ENCODE measurements at places on chromosomes 13 and 19.

GRCh38 chr13:93108111-93108601 is 118.5 kb upstream of the GPC6 start:
- DNase-seq = no peak

DNA sequence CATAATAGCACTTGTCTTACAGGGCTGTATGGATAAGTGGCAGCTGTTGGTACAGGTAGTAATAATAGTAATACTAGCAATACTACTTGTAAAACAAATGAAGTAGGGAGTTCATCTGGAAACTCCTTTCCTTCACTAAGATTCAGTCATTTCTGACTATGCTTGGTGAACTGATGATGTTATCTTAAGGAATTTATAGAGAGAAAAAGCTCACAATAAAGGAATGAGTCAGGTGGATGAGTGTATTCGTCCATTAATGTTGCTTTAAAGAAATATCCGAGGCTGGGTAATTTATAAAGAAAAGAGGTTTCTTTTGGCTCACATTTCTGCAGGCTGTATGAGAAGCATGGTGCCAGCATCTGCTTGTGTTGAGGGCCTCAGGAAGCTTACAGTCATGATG is 477.3 kb downstream of the KLF12 start:
- DNase-seq = no peak

GRCh38 chr13:78631077-78631476 is 27.7 kb upstream of the POU4F1 start:
- DNase-seq = no peak

- no peak for DNase-seq
Measured at GRCh38 chr19:543910-544608, at the start of gene GZMM. TSS of gene GZMM (plus strand) at chr19:544053. CDS start at chr19:544072, 19 bp downstream.

- no peak for DNase-seq
Measured at GRCh38 chr19:18985257-18985656, 44.2 kb upstream of the HOMER3 start.

GRCh38 chr19:13095393-13095784 is 7.3 kb downstream of the LYL1 start:
- DNase-seq = no peak

DNA sequence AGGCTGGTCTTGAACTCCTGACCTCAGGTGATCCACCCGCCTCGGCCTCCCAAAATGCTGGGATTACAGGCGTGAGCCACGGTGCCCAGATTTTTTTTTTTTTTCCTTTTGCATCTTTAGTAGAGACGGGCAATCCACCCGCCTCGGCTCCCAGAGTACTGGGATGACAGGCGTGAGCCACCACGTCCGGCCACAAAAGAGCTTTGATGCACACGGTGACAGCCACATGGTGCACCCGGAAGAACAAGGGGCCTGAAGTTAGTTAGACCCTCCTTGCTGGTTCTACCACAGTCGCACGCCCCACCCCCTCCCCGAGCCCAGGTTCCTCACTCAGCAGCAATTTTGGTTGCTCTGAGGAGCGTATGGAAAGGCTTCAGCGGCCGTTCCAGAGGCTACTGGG is 54.2 kb upstream of the USE1 start:
- DNase-seq = no peak

- DNase-seq = peak; percentile 94
Measured at GRCh38 chr13:25752957-25753551, 298.8 kb downstream of the SHISA2 start.

DNA sequence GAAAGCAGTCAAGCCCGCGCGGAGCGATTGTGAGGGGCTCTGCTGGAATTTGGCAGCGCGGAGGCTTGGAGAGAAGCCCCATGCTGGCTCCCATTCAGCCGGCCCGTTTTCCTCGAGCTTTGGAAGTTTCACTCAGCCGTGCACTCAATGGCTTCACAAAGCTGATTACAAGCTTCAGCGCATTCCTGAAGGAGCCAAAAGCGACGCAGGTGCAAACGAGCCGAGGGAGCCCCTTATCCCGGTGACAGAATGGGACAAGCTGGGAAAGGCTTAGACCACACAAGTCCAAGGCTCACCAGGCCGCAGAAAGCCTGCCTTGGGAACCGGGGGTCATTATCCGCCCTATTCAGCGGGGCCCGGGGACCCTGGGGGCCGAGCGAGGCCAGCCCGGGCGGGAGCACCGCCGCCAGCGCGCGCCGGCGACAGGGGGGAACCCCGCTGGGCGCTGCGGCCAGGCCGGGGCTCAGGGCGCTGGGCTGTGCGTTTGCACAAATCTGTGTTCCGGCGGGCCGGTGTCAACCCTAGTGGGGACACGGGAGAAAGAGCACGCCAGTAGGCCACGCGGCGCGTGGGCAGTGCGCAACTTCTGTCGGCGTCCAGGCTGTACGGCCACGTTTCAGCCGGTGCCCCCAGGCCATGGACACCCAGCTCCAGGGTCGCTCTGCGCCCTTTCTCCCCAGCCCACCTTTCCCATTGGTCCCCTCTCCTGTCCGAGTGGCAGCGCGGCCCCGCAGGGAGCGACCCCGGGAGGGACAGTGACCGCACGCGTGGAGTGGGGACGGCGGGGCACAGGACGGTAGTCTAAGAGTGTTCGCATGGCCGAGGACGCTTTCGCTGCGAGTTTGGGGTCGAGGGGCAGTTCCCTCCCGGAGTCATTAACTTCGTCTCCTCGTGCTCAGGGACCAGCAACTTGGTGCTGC is 37.3 kb downstream of the SOX1 start:
- DNase-seq = no peak

- peak; percentile 88 for DNase-seq
Measured at GRCh38 chr19:50147462-50148423, 15.3 kb downstream of the IZUMO2 start.

DNA sequence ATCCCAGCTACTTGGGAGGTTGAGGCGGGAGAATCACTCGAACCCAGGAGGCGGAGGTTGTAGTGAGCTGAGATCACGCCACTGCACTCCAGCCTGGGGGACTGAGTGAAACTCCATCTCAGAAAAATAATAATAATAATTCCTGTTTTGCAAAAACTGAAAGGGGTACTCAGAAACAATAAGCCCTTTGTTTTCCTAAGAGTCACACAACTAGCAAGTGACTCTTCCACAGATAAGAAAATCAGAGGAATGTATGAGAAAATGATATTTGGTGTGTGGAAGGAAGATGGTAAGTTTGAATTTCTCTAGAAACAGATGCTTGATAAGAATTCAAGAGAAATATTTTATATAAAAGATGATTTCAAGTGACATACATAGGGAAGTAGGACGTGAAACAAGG is 35.1 kb downstream of the SYDE1 start:
- no peak for DNase-seq

- DNase-seq = no peak
Measured at GRCh38 chr19:56980906-56981305, 138.9 kb upstream of the USP29 start.

- peak; percentile 43 for DNase-seq
Measured at GRCh38 chr13:52158629-52159158, 703 bp downstream of the NEK3 start.

GRCh38 chr13:46334035-46334822 is 52.8 kb downstream of the RUBCNL start:
- DNase-seq = no peak

DNA sequence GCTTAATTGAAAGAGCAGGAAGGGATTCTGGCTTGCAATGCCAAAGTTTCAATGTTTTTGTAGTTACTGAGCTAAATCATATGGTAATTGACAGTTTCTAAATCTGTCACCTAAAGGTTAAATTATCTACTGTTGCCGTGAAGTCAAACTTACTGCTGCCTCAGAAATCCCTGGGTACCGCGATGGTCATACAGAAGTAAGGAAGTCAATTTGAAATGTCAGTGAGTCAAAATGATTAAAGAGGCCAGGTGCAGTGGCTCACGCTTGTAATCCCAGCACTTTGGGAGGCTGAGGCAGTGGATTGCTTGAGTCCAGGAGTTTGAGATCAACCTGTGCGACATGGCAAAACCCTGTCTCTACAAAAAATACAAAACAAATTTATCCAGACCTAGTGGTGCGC is 48.8 kb upstream of the TPM4 start:
- no peak for DNase-seq

DNA sequence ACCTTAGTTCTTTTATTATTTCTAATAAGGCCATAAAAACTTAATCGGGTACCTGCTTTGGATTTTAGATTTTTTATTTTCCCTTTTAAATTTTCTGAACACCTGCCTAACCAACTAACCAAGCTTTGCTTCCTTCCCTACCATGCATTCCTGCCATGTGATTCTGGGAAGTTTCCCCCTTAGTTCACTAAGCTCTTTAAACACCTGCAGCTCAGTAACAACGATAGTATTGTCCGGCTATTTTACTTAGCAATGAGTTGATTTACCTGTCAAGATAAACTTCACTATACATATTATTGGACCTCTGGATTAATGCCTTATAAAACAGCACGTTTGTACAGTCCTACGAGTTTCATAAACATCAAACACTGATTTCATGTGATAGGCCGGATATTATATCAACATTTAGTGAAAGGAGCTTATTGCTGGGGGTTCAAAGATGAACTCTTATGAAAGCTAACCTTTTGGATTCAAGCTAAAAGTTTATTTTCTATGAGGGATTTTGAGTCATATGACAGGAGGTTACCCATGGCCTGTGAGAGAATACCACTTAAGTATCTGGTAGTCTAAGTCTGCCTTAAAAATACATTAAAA is 81.0 kb upstream of the STARD13 start:
- no peak for DNase-seq

GRCh38 chr19:7113233-7113632 is 43.7 kb downstream of the ZNF557 start:
- no peak for DNase-seq

GRCh38 chr19:52101866-52102562 is 6.4 kb upstream of the ZNF841 start:
- no peak for DNase-seq

DNA sequence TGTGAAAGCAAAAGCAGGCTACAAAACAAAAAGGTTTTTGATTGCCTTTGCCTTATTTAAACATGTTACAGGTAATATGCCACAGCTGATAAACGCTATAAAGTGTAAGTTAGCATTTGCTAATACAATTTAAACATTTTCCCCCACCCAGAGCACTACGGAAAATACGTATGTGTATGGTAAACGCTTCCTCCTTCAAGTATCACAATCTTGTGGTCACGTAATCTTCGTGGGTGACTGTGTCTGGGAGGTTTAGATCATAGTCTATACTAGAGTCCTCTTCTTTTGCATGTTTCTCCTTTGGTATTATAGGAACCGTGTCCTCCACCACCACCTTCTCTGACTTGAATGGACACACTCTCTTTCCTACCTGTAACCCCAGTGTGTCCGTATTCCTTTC is 38.1 kb upstream of the POSTN start:
- DNase-seq = no peak

DNA sequence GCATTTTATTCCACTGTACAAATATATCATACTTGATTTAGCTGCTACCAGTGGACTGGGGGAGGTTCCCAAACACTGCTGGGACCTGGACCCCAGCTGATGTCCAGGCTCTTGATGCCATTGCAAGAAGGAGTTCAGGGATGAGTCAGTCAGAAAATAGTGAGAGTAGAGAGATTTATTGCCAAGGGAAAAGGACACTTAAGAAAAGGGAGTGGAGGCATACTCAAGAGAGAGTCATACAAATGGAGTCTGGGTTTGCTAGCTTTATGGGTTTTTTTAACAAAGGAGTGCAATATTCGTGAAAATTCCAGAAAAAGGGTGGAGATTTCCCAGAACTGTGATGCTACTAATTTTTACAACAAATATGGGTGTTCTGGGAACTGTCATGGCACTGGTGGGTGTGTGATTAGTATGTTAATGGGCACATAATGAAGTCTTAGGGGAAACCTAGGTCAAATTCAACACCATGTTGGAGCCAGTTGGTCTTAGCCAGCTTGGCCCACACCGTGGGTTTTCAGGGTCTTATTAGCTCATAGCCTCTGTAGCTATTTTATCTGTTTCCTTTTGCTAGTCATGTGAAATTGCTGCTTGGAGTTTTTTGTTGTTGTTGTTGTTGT is 36.2 kb downstream of the GPC6 start:
- DNase-seq = peak; percentile 35

GRCh38 chr19:6292006-6292405 is 12.2 kb upstream of the MLLT1 start:
- no peak for DNase-seq

GRCh38 chr13:31797154-31797775 is 57.9 kb downstream of the RXFP2 start:
- peak; percentile 59 for DNase-seq

GRCh38 chr19:43695985-43696704 is 19.7 kb upstream of the IRGC start:
- DNase-seq = no peak

DNA sequence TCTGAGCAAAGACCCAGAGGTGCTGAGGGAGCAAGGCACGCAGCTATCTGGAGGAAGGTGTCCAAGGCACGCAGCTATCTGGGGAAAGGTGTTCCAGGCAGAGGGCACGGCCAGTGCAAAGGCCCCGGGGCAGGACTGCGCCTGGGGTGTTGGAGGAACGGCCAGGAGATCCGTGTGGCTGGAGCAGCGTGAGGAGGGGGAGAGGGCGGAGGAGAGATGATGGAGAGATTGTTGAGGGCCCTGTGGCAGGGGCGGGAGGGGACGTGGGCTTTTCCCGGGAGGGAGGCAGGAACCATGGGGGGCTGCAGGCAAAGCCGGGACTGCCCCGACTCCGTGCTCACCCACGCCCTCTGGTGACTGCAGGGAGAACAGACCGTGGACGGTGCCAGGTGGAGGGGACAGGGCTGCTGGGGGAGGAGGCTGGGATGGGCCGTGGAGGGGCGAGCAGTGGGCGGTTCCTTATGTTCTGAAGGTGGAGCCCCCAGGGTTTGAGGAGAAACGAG is 13.3 kb upstream of the MISP start:
- no peak for DNase-seq

- no peak for DNase-seq
Measured at GRCh38 chr13:85419611-85420010, 379.6 kb downstream of the SLITRK6 start.

DNA sequence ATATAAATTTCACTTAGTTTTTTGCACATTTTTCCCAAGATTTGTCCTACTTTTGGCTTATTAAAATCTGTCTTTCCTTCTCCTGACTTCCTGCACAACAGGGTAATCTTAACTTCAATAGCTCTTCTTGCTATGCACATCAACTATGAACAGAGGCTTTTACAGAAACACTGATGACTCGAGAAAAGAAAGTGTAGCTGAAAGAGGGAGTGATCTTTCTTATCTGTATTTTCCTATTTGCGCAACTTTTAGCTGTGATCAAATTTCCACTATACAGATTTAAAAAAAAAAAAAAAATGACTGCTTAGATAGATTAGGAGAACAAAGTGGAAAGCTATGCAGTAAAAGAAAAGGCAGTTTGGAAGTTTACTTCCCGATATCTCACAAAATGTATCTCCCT is 406.9 kb downstream of the LIG4 start:
- DNase-seq = no peak

DNA sequence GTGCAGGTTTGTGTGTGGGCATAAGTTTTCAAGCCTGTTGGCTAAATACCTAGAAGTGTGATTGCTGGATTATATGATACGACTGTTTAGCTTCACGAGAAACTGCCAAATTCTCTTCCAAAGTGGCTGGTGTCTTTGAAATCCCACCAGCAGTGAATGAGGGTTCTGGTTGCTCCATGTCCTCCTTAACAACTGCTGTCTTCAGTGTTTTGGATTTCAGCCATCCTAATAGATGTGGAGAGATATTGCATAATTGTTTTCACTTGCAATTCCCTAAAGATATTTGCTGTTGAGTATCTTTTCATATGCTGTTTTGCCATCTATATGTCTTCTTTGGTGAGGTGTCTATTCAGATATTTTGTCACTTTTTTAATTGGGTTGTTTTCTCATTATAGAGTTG is 390.5 kb downstream of the ZNF536 start:
- no peak for DNase-seq

GRCh38 chr19:6041071-6041470 is 63.1 kb upstream of the RANBP3 start:
- no peak for DNase-seq

Measured in RPMI7951 (cell line).